ENCODE measurements at places on chromosomes 7 and 10.

- DNase-seq, result peak; percentile 41
These were observed 118.2 kb downstream of the CDK6 start for GRCh38 chr7:92717993-92718716.

GRCh38 chr10:121091961-121092719 is 241.0 kb downstream of the WDR11 start:
- DNase-seq, result no peak

GRCh38 chr7:2301511-2301863 is 12.8 kb downstream of the SNX8 start:
- DNase-seq, result no peak

DNA sequence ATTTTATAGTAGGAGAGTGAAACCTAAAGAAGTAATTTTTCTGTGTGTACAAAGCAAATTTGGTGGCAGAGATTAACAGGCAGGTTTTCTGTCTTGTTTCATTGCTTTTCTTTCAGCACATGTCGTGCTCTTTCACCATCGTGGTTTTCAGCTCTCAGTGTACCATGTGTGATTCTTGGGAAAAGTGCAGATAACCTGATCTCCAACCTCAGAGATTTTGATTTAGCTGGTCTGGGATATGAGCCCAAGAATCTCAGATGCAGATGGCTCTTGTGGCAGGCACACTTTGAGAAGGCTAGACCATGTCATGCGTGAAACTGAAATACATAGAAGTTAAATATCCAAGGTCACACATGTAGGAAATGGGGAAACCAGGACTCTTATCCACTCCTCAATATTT is 317.4 kb downstream of the EXOC4 start:
- no peak for DNase-seq

DNA sequence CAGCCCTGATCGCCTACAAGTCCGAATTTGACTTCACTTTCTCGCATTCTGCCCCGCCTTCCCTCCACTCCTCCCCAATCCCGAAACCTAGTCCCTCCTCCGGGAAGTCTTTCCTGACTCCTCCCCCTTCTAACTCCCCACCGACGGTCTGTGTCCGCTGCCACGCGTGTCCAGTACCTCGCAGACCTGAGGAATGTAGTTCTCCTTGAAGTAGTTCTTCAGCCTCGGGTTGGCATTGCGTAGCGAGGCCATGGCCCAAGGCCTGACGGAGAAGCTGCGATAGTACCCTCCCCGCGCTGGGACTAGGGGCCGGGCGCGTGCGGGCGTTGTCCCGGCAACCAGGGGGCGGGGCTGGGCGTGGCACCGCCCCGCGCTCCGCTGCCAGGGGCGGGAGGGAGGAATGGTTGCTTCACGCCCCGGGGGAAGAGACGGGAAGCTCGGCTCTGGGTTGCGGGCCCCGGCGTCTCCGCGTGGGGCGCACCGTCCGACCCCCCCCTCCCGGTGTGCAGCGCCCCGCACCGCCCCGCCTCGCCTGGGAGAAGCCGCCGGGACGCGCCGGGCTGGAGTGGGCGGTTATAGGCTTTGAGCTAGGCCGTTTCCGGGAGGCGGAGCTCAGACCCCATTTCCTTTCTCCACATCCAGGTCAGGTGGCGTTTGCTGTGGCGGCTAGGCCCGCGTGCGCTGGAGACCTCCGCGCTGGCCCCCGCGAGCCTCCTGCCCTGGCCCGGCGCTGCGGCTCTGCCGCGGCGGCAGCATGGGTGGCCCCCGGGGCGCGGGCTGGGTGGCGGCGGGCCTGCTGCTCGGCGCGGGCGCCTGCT is at the start of the genes ARMC10 and FBXL13:
Gene ARMC10, plus strand, starts transcription at position 622 of the 818 bp plus-strand sequence. Its CDS starts 133 bp downstream, at position 755.
Gene FBXL13, minus strand, starts transcription at position 278 of the 818 bp plus-strand sequence.
- DNase-seq, result peak; percentile 91

GRCh38 chr7:132685277-132685676 is 109.0 kb upstream of the PLXNA4 start:
- DNase-seq, result no peak

GRCh38 chr7:80014511-80014910 is 120.1 kb upstream of the GNAI1 start:
- DNase-seq, result no peak

DNA sequence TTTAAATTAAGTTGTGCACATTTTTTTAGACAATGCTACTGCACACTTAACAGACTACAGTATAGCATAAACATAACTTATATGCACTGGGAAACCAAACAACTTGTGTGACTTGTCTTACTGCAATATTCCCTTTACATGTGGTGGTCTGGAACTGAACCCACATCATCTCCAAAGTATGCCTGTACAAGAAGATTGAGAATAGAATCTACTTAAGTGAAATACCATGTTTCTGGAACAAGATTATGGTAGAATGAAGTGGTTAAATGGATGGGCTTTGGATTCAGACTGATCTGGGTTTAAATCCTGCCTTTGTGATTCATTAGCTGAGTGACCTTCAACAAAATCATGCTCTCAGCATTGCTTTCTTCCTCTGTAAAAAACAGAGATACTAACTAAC is 30.7 kb downstream of the CUL2 start:
- DNase-seq, result no peak

GRCh38 chr7:140074780-140075179 is 12.0 kb upstream of the PARP12 start:
- DNase-seq, result no peak

- no peak for DNase-seq
These were observed 172.0 kb upstream of the ZNF32 start for GRCh38 chr10:43820663-43821062.

DNA sequence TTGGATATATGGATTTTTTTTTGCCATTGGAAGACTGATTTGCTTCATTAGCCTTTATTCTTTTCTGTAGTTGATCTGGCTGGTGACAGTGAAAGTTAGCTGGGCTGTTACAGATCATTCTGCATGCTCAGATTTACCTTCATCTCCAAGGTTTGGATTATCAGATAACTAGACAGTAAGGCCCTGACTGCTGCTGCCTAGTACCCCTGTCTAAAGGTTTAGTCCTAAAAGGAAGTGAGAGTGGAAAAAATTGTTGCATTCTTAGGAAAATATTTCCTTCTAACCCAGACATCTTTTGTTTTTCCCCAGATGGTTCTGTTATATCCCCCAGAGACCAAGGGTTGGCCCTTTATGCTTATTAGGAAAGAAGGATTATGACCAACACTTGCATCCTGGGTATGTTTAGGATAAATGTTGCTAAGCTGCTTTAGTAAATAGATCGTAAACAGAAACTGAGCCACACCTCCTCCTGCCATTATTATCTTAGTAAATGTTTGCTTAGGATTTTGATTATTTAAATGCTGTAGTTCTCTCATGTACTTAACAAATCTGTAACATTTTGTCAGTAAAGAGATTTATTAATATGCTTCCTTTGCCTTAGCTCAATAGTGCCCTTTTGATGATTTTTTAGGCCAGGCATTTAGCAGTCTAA is 44.4 kb downstream of the MCU start:
- no peak for DNase-seq

- peak; percentile 79 for DNase-seq
These were observed 14.0 kb downstream of the SLC29A4 start for GRCh38 chr7:5296611-5297226.

GRCh38 chr10:125926247-125926646 is 29.9 kb downstream of the FANK1 start:
- DNase-seq, result no peak

DNA sequence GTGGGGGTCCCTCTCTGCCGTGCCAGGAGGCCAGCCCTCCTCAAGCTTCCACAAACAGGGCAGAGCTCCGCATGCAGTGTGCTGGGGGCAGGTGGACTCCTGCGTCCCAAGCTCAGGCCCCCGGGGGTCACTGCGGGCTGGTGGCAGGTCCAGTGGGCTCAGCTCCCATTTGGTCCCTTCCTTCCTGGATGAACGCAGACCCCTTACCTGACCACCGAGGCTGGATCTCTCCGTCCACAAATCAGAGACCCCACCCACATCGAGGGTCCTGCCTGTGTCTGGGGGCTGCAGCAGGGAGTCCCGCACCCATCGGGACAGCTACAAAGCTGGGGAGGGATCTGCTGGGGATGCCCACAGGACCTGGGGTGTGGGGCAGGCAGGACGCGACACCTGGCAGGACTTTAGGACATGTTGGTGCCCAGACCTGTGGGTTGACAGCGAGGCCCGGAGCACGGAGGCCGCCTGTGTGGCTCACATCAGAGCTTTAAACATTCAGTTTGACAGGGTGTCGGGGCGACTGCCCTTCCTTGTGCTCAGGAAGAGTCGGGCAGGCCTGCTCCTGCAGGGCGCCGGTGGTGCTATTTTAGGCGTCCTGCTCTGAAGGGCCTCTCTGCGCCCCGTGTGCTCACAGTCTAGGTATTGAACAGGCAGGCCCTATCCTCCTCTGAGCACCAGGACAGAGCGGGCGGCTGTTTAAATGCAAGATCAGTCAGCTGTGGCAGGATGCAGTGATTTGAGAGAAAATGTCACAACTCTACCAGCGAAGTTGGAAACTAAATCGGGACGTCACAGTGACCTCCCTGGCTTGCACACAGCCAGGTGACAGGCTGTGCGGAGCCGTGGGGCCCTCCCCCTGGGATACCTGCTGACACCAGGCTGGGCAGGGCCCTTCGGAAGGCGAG is 15.9 kb upstream of the CFAP46 start:
- no peak for DNase-seq

DNA sequence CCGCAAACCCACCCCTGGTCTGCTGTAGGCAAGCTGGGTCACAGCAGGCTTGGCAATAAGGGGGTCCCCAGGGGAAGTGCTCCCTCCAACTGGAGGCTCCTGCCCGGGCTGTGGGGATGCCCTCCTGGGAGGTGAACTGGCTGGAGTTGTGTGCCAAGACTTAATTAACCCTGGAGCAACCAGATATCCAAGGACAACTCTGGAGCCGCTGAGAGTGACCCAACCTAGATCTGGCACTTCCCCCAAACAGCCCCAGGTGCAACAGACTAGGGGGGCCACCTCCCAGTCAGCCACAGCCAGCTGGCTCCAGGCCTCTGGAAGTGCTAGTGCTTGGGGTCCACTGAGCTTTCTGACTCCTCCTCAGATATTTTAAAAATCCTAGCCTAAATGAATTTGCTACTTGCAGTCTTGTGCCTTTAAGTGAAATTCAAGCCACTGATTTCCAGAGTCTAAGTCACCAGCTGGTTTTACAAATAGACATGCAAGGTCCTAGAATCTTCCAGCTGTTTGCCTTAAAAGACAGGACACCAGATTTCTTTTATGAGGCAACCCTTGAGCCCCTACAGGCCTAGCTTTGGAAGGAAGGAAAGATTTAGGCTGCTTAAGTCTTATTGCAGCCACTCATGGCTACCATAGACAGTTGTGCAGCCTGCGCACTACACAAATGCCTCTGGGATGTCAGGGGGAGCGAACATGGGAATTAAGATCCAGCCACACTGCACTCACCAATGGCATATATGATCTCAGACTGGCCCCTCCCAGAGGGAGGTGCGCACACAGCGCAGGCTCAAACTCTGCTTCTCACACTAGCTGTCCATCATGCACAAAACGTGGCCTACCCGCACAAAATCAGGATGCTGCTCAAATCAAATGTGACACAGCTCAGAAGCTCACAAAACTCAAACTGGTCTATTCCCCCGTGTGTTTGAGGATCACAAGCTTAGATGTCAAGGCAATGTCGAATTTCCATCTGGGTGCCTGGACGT is 42.6 kb upstream of the MYL10 start:
- no peak for DNase-seq

DNA sequence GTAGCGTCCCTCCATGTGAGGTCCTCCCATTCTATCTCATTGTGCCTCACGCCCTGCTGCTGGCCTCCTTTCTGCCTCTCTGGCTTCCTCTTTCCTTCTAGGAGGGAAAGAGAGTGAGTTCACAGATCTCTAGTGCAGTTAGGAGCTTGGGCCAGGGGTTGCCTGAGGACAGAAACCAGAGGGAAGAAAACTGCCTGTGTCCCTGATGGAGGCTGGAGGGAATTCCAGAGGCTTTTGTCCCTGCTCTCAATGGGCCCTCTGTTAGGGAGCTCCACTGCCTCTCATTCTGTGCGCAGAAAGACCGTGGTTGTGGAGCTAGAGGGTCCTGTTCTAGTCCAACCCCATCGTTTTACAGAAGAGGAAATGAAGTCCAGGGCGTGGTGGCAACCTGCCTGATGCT is 4.6 kb downstream of the MARVELD1 start:
- no peak for DNase-seq

DNA sequence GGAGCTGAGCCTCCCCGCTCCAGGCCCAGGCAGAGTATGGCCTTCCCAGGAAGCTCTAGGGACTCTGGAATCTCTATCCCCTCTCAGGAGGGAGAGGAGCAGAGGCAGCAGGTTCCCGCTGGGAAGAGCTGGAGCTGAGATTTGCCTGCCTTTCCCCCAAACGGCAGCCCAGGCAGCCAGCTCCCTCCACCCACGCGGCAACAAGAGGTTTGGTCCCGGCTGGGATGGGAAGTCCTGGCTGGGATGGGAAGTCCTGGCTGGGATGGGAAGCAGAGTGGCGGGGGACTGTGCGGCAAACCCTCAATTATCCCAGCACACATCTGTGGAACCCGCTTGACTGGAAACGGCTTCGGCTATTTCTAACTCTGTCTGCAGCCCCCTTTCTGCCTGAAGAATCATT is 223.0 kb downstream of the ELFN1 start:
- DNase-seq, result no peak

GRCh38 chr10:60363187-60363586 is 26.5 kb downstream of the ANK3 start:
- DNase-seq, result no peak

- DNase-seq, result no peak
These were observed 36.7 kb downstream of the CFAP46 start for GRCh38 chr10:132905661-132906060.

- no peak for DNase-seq
These were observed 189.5 kb downstream of the ANKRD30A start for GRCh38 chr10:37314862-37315261.

- no peak for DNase-seq
These were observed 38.7 kb downstream of the FAM107B start for GRCh38 chr10:14736043-14736442.

GRCh38 chr10:102300278-102300843 is 55.0 kb downstream of the GBF1 start:
- no peak for DNase-seq

DNA sequence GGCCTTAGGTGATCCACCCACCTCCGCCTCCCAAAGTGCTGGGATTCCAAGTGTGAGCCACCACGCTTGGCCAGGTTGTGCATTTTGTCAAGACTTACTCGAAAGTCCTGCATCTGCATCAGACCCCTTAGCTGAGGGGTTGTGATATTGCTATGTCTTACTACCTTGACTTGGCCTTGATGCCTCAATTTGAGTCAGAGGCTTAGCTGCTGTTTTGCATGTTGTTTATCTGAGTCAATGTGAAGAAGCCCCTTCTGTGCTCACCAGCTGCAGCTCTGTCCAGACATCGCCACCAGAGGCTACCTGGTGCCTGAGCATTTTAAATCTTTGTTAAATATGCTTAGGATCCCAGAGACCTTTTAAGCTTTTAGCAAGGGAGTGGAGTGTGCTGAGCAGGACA is 18.1 kb downstream of the UBE2D4 start:
- DNase-seq, result no peak

DNA sequence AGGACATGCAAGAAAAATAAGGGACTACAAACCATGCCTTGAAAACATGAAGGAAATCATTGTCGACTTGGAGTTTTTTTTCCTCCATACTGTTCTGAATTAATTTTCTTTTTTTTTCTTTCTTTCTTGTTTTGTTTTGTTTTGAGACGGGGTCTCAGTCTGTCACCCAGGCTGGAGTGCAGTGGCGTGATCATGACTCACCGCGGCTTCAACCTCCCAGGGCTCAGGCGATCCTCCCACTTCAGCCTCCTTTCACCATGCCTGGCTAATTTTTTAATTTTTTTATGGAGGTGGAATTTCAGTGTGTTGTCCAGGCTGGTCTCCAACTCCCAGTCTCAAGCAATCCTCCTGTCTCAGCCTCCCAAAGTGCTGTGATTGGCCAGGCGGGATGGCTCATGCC is 11.6 kb downstream of the UCMA start:
- DNase-seq, result no peak

All from CD4-positive, alpha-beta T cell treated with Interleukin-6 for 4 hours (primary cell).